ENCODE measurements at places on chromosomes 4 and X.
A peak's percentile ranks its signal among the peaks of the same experiment; 100 is the strongest.

DNA sequence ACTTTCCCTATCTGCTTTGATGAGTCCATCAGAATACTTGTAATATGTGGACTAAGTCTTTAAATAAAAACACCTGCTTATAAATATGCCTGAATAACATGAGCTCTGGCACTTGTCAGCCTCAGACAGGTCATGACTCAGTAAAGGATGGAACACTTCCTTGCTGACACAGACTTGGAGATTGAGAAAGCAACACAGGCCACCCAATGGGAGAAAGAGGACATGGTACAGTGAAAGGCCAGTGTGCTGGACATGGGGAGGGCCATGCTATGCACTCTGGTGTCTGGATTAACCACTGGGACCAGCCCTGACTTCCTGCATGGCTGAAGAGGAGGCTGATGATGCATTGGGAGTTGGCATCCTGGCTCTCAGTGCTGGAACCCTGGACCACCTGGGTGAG is 149.5 kb downstream of the DHRSX start:
- DNase-seq = no peak

DNA sequence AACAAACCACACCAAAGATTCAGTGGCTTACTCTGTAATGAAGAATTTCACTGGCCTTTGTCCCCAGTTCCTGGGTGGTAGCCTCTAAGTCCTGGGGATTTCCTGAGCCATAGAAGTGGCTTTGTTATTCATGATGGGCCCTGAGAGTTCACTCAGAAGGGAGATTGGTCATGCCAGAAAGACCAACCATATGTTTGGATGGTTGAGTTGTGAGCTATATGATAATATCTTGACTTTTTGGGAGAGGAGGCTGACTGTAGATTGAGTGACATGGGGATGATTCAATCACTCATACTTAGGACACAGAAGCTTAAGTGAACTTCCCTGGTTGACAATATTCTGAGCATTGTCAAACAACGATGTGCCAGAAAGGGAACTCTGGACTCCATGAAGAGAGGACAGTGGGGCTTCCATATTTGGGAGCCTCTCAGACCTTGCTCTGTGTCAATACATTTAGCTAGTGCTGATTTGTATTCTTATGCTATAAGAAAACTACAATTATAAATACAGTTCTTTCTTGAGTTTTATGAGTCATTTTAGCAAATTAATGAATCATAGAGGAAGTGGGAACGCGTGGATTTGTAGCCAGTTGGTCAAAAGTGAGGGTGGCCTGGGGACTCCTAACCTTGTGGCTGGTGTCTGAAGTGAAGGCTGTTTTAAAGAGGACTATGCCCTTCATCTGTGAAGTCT is 392.0 kb downstream of the GBA3 start:
- DNase-seq = no peak

DNA sequence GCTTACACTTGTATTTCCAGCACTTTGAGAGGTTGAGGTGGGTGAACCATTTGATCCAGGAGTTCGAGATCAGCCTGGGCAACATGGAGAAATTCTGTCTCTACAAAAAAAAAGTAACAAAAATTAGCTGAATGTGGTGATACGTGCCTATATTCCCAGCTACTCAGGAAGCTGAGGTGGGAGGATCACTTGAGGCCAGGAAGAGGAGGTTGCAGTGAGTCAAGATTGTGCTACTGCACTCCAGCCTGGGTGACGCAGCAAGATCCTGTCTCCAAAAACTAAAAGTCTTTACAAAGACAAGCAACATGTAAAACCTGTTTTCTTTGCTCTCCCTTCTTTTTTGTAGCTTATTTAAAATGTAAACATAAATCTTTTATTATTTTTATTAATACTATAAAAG is 1156.1 kb downstream of the FAT4 start:
- DNase-seq = no peak

GRCh38 chr4:7096236-7096635 is 28.4 kb upstream of the GRPEL1 start:
- no peak for DNase-seq

- DNase-seq = no peak
Observed at GRCh38 chr4:32909736-32910135, 2189.6 kb downstream of the PCDH7 start.

DNA sequence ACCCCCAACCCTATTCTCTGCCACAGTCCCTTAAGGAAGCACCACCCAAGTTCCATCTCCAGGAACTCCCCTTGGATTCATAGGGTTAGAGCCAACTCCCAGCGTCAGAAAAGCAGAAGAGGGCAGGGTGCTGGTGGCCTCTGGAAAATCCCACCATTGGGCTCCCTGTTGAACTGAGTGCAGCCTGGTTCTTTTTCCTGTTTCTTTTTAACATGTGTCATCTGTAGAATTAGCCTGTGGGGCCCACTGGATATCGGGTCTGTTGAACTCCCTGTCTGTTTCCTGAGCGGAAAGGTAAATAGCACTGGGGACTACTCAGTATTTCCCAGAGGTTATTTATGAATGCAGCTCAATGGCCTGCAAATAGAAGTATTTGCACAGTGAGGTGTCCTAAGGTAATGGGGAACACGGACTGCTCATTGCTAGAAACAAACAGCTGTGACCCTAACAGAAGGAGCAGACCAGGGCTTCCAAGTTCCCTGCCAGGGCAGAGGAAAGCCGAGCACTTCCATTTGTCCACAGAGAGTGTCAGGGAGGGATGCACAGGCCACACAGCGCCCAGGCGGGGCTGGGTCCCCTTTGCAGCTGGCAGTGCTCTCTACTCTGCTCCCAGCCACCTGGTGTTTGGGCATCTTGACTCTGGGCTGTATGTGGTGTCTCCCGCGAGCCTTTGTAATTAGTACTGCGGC is 102.6 kb downstream of the FHDC1 start:
- no peak for DNase-seq

DNA sequence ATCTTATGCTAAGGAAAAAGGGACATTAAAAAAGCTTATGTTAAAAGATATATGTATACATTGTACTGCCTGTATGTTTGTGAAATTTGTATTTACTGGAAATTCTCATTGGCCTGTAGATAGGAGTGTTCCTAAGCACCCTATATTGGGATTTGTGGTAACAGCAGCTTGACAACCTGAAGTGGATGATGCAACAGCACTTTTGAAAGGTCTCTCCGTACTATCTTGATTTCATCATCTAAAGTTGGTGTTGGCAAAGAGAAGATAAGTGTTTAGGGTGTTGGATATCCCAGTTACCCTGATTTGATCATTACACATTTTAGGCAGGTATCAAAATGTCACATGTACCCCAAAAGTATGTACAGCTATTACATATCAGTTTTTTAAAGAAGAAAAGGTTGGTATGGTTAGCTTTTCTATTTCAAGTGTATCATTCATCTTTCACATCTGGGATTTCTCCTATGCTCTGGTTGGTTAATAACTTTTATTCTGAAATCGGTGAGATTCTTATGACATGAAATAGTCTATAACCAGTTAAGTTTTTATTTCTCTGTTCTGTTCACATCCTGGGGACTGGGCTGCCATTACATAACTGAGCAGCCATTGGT is 10.3 kb downstream of the HADH start:
- no peak for DNase-seq

DNA sequence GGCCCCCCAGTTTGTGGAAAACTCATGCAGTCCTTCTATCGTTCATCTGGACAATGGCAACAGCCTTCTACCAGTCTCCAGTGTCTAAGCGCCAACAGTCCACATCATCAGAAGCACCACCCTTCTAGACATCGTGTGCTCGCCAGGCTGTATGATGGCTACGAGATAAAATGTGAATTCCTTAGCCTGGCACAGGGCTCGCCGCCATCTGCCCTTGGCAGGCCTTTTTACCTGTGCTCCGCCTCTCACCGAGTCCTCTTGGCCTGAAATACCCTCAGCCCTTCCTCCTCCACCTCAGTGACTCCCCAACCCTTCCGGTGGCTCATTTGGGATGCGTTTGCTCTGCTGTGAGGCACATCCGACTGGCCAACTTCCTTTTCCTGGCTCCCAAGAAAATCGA is 15.9 kb upstream of the STS start:
- no peak for DNase-seq

- no peak for DNase-seq
Observed at GRCh38 chr4:162803378-162803777, 363.3 kb downstream of the NAF1 start.

- no peak for DNase-seq
Observed at GRCh38 chrX:15314472-15314871, 968 bp downstream of the ASB11 start.

- DNase-seq = no peak
Observed at GRCh38 chrX:154840856-154841255, 6.4 kb upstream of the SMIM9 start.

DNA sequence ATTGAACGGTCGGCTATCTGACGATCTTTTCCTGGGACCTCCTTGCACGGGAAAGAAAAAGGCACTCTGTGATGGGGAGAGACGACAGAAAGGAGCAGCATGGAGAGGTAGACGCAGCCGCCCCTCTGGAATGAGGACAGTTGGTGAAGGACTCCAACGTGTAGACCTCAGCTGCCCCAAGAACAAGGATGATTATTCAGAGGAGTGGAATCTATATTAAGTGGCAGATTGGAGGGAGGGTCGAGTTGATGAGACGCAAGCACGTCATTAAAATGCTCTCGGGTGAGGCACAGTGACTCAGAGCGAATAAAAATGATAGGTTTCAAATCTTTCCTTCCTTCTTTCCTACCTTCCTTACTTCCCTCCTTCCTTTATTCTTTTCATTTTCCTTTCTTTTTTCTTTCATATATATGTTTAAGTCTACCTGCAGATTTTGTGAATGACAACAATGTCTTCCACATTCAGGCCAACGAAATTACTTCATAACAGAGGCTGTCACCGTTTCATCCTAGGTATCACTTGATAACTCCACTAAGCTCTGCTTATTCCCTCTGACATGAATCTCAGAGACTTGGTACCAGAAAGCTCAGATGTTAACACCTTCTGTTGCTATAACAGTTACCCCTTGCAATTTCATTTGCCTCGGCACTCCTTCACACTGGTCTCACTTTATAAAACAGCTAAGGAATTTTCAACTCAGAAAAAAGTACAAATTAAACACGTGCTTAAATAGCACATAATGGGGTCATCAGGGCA is 110.0 kb upstream of the PPARGC1A start:
- no peak for DNase-seq

DNA sequence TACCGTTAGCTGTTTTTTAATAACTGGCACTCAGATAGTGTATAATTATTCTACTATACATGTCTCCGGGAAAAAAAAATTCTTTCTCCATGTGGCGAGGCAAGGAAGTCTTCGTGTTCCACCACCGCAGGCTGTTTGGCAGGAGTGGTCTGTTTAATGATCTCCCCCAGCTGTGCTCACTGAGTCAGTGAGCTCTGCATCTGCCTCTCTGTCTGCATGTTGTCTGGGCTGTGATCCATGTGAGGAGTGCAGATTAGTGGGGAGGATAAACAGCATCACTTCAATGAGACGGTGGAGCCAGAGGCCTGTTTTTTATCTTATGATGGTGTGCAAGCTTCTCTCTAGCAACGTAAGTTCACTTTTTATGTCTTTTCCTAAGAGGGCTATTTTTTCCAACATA is 69.8 kb downstream of the RPS3A start:
- DNase-seq = peak; percentile 18

GRCh38 chr4:113610537-113610936 is 151.0 kb downstream of the CAMK2D start:
- DNase-seq = no peak

GRCh38 chrX:130197464-130197863 is 25.7 kb downstream of the RAB33A start:
- DNase-seq = no peak

- DNase-seq = no peak
Observed at GRCh38 chr4:73419106-73420038, 15.3 kb downstream of the ALB start.

DNA sequence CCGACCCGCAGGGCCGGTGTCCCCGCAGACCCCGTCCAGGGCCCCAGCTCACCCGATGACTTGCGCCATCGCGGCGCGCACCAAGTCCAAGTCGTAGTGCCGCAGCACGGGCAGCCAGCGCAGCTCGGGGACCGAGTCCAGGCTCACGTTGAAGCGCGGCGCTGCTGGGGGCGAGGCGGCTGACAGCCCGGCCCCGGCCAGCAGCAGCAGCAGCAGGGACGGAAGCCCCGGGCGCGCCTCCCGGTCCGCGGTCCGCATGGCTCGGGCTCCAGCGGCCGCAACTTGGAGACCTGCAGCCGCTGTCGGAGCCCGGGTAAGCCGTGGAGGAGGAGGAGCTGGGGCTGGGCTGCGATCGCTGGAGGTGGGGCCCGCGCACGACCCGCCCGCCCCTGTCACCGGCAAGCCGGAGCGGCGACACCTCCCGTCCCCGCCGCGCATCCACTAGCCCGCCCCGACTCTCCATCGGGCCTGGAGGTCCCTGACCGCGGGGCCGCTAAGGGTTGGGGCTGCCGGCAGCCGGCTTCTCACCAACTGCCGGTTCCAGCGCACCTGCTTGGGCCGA is at the start of gene NAAA:
NAAA (minus strand) TSS at position 322 of the 562 bp plus-strand sequence; CDS start at position 258, 64 bp downstream.
- no peak for DNase-seq

DNA sequence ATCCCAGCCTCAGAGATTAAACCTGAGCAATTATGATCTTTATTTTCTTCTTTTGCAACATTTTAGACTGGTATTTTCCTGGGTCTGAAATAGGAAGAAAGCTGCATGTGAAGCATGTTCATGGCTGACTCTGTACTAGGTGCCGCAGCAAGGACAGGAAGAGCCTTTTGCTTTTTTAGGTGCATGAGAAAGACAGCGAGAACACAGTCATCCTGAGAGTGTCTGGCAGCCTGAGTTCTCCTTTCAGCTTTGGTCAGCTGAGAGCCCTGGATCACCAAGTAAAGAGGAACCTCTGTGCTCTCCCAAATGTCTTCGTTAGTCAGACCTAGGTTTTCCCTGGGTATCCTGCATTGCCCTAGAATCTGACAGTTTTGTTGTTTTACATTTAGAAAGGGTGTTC is 29.8 kb downstream of the FAM149A start:
- DNase-seq = no peak

GRCh38 chr4:140150636-140150885 is 3.4 kb downstream of the MAML3 start:
- DNase-seq = peak; percentile 67
